GDM1 (cell line): ENCODE measurements at places on chromosomes 6 and 20.

- DNase-seq: no peak
Observed at GRCh38 chr6:87494761-87495422, 22.1 kb downstream of the SLC35A1 start.

GRCh38 chr20:33790566-33790965, 20.6 kb upstream of the CHMP4B start:
- DNase-seq: no peak

- DNase-seq: no peak
Observed at GRCh38 chr20:7859356-7859802, 80.9 kb downstream of the HAO1 start.

- no peak for DNase-seq
Observed at GRCh38 chr6:159985296-159985945, 16.5 kb downstream of the IGF2R start.

- no peak for DNase-seq
Observed at GRCh38 chr6:89313006-89313405, 2.1 kb downstream of the GABRR2 start.

DNA sequence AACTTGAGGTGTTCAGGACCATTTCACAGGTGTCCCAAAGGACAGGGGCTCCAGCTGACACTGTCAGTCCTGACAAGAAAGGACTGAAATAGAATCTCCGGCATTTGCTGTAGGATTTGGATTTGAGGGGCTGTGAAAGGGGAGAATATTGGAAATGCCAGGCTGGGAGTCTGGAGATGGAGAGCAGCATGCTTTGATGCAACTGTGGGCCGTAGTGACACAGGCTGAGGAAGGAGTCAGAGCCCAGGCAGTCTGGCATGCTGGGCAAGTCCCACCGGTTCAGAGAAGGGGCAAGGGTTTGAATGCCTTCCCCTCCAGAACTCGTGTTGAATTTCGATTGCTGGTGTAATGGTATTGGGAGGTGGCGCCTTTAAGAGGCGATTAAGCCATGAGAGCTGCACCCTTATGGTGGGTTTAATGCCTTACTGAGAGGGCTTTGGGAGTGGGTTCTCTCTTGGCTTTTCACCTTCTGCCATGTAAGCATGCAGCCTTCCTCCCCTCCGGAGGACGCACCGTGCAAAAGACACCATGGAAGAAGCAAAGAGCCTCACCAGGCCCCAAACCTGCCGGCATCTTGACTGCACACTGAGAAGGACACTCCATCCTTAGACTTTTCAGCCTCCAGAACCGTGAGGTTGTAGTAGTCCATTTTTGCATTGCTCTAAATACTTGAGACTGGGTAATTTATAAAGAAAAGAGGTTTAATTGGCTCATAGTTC, 9.4 kb upstream of the PYGB start:
- no peak for DNase-seq
